ENCODE measurements at places on chromosomes 6 and 20.
A peak's percentile ranks its signal among the peaks of the same experiment; 100 is the strongest.

- no peak for DNase-seq
Observed at GRCh38 chr6:106796781-106797180, 167.4 kb downstream of the QRSL1 start.

- DNase-seq, result peak; percentile 31
Observed at GRCh38 chr20:56247954-56248782, at the start of gene MC3R. TSS of gene MC3R (plus strand) at chr20:56248732. CDS start at chr20:56248844, 112 bp downstream.

GRCh38 chr6:92459606-92460005, 959.8 kb downstream of the EPHA7 start:
- no peak for DNase-seq

DNA sequence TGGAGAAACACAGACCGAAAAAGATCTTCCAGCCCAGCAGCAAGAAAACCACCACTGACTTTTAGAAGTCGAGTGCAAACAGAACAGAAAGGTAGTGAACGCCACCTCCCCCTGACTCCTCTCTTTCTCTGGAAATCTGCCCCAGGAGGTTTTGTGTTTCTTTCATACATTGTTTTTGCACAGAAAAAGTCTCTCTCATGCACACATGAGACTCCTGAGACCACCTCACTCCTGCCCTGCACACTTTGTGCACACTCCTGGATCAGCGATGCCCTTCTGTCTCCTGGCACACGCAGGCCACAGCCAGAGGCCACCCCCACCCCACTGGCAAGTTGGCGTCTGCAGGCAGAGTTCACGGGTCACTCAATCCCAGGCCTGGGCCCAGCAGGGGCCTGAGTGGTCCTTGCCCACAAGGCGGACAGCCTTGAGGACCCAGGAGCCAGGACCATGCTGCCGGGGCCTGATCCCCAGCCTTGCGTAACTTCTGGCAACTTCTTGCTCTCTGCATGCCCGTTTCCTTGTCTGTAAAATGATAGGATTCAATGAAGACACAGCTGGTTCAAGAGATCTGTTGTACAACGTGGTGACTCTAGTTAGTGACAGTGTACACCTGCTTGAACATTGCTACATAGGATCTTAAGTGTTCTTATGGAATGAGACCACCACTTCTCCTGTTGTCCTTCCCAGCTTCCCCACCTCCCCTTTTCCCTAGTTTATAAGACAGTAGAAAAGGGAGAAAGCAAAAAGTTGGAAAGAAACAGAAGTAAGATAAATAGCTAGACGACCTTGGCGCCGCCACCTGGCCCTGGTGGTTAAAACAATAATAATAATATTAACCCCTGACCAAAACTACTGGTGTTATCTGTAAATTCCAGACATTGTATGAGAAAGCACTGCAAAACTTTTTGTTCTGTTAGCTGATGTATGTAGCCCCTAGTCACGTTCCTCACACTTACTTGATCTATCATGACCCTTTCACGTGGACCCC, 30.2 kb upstream of the CST7 start:
- no peak for DNase-seq

- no peak for DNase-seq
Observed at GRCh38 chr6:152001408-152001807, 193.9 kb downstream of the ESR1 start.

GRCh38 chr20:7883309-7883708, 56.9 kb downstream of the HAO1 start:
- DNase-seq, result no peak

DNA sequence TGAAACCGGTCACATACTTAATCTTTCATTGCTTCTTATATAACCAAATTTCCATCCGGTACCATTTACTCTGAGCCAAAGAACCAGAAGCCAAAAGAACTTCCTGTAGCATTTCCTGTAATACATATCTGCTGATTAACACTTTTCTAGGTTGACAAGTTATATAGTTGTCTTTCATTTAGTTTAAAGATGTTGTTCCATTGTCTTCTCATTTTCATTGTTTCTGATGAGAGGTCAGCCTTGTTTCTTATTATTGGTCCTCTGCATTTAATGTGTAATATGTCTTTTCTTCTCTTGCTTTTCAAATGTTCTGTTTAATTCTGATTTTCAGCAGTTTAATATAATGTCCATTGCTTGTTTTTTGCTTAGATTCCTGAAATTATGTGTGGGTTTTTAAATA, 214.5 kb upstream of the CCN2 start:
- no peak for DNase-seq

GRCh38 chr6:38750968-38751615, 36.0 kb downstream of the DNAH8 start:
- DNase-seq, result no peak

DNA sequence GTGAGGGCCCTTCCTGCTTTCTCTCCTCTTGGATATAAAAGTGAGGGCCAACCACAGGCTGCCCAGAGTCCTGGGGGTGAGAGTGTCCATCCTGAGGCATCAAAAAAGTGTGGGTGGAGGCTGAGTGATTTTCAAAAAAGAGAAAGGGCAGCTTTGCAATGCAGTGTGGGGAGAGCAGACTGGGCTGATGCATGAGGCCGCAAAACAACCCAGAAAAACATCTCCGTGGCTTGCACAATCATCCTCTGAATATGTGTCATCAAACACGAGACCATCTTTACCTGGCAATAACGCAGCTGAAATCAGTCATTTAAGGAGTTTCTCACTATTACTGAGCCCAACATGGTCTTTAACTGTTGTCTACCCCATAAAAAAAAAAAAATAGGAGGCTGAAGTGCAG, 191.2 kb upstream of the SOX4 start:
- DNase-seq, result no peak

DNA sequence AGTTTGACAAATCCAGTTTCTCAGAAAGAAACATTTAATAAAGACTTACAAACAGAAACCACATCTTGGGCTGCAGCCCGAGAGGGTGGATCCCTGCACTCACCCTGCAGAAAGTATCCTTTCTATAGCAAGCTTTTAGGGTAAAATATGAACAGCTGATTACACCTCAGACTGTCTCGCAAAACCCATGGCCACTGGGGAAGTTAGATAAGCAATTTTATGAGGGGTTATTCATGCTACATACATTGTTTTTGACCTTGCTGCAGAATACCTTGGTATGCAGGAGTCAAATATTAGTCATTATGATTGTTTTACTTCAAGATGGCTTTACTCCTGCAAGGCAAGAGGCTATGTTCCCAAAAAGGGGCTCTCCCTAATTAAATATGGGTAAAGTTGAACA, 126.9 kb downstream of the OR2B2 start:
- no peak for DNase-seq

DNA sequence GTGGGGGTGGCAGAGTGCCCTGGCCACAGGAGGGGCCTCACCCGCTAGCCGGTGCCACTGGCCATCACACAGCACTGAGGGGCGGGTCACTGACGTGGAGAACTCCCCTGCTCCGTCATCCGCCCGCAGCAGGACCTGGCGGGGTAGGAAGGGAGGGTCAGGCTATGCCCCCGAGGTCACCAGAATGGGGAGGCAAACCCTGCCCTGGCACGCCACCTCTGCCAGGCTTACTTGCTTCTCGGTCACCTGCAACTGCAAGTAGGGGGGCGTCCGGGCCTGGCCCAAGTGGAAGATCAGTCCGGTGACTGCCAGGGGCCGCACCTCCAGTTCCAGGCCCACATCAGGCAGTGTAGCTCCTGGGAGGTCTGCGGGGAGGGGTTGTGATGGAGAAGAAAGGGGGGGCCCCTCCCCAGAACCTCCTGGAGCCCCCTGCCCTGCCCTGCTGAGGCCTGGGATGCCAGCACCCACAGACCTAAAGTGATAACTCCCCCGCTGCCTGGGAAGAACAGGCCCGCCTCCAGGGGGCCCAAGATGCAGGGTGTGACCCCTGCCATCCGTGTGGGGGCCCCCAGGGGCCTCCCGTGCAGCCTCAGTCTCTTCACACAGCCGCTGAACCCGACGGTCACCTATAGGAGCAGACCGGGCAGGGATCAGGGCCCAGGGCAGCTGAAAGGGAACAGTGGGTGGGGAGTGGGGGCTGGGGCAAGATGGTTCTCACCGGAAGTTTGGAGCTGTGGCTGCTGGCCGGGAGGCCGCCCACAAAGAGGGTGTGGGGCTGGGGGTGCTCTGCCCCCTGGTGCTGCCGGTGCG, 7.4 kb downstream of the ADRM1 start:
- DNase-seq, result no peak

- DNase-seq, result peak; percentile 81
Observed at GRCh38 chr6:107108201-107108890, 7.0 kb downstream of the BEND3 start.

GRCh38 chr20:11170025-11170424, 496.2 kb upstream of the JAG1 start:
- no peak for DNase-seq

GRCh38 chr20:7608250-7608649, 332.0 kb downstream of the HAO1 start:
- peak; percentile 10 for DNase-seq

DNA sequence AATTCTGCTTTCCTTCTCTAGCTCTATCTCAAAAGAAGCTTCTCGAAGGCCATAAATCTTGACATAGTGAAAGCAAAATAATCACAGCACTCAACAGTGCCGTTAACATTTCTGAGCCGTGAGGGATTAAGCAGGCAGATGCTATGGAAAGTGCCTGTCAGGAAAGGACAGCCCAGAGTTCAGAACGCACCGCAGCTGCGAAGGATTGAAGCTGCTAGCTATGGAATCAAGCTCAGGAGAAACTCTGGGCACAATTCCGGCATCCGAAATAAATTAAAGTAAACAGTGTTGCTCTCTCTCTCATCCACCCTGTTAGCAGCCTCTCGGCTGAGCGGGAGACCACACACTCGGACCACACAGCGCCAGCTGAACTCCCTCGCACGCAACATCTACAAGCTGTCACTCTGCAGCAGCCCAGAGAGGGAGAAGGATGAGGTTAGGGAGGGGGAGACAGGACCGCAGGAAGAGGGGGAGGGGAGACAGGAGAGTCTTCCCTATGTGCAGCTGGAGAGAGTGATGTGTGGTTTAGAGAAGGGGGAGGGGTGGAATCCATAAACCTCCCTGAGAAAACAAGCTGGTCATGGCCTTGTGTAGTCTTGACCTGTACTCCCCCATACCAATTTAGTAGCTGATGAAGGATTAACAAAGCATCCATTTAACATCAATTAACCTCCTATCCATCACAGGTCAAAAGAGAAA, 9.0 kb downstream of the EXOC2 start:
- DNase-seq, result peak; percentile 74

DNA sequence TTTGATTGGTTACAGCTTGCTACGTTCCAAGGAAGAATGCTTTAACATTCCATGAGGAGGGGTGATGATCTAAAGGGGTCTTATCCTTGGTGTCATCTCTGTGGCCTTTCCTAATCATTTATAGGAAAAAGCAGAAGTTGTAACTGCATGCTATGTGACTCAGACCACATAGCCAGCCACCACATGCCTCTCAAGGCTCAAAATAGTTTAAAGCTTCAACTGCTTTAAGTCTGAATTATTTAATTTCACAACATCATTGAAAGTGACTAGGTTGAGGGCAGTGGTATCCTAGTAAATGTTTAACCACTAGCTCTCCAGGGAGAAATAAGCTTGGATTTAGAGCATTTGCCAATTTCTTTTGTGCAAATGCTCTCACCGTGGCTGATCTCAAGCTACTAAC, 29.7 kb downstream of the MC3R start:
- DNase-seq, result no peak

DNA sequence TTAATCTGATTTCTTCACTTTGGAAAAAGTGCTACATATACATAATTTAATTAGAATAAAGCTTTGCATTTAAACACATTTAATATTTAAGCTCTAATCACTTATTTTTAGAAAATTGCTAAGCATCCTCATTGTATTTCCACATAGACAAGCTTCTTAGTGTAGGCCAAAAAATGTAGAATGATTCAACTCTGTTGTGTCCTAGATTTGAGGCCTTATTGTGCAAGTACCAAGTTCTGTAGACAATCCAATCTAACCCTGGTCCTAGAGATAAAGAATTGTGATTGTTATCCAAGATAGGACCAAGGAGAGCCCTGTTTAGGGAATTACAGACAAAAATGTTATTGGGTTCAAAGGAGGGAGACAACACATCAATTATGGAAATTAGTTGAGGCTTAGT, 27.6 kb downstream of the MRAP2 start:
- DNase-seq, result no peak

DNA sequence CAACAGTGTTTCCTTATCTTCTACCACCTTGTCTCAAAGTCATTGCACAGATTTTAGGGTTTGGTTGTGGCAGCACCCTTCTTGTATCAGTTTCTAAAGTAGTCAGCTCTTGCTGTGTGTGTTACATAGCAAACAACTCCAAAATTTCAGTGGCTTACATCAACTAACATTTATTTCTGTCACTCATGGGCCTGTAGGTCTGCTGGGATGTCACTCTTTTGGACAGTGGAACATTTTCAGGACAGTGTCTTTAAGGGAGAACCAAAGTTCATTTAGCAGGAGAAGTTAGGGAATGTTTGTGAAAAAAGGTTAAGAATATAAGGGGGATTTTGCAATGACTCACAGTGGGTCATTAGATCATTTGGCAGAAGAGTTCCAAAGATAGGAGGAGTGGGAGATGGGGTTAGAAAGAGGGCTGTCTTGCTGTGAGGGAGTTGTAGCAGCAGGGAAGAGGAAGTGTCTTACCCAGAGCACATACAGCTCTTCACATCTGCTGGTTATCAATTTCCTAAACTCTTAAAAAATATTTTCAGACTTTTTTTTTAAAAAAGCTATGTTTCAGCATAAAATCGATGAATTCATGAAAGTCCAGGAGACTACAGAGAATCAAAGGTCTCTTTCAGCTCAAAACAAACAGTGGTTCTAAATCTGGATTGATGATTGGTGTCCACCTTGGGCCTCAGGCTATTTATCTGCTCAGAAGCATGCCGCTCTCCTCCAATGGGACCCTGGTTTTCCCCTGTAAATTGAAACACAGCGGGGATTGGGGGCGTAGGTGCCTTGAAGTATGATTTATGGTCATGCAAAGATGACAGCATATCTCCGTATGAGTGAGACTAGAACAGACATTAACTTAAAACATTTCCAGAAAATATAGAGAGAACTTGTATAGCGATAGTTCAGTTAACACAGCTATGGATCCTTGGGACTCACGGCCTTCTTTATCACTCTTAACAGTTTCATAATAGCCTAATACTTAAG, 117.3 kb downstream of the B3GAT2 start:
- DNase-seq, result no peak

DNA sequence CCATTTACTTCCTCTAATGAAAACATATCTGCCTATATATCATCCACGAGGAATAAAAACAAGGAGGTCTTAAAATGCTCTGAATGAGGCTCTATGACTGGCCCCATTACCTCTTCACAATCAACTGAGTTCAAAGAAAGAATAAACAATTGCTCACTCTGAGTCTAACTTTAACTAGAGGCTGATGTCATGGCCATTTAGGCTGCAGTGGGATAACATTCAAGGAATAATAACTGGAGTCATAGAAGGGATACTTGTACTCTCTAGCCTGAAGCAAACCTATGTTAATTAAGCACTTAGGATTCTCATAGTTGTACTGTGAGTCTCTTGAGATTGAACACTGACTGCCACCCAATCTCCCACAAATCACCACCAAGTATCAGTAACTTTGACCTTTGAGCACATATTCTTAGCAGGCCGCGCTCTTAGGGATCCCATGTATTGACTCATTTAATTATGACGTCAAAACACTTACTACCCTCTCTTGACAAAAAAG, 70.2 kb downstream of the PERP start:
- DNase-seq, result peak; percentile 94
